GM13977 (cell line): ENCODE measurements at places on chromosomes 6 and 20.

DNA sequence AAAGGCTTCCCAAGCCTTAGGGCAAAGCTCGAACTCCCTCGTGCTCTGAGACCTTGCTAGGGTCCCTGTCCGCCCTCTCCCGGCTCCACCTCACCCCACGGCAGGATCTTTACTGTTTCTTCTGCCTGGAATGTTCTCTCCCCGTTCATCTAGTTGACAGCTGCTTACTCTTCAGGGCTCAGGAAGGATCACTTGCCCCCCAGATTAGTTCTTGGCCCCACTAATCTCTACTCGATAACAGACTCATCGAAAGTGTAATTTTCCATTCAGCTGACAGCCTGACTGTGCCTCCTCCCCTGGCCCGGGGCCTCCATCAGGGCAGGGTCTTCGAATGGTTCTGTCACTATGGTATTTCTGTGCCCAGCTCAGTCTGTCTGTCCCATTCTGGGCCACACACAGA, 3.1 kb downstream of the MAP1LC3A start:
- DNase-seq, result no peak

- DNase-seq, result no peak
These were observed 247.6 kb downstream of the PKHD1 start for GRCh38 chr6:51839726-51840374.

- peak; percentile 24 for DNase-seq
These were observed 376.9 kb downstream of the PHF3 start for GRCh38 chr6:64012351-64013001.

DNA sequence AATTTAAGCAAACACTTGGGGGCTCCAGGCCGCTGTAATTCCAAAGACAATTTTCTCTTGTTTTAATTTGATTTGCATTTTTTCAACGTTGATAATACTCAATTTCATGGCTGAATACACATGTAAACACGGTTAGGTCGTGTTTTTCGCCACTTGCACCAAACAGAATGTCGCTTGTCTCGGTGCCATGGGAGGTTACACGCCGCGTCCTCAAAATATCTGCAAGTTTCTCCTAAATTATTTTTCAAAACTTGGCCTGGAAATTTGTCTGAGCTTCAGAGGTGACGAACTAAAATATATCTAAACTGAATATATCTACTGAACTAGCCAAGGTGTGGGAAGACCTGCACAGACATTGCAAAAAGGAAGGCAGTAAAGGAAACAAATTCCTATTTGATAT, 15.0 kb downstream of the FOXA2 start:
- no peak for DNase-seq

GRCh38 chr6:111207141-111207858, 120.0 kb downstream of the SLC16A10 start:
- DNase-seq, result no peak

DNA sequence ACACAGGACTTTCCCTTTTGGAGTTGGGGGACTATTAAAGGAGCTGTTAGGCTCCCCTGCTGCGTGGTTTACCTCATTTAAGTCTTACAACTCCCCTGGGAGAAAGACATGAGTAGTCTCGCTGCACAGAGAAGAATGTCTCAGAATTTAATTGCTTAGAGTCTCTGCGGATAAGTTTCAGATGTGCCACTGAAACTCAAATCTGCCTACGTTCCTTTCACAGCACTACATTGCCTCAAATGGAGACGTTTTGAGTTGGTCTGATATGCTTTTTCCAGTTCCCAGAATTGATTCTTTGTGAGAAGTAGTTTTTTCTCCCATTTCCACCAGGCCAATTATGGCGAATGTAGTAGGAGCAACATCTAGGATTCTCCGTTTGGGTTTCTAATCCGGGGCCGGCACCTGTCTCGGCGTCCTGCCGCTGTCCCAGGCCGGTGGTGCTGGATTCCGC, 532 bp upstream of the SLC35F1 start:
- peak; percentile 52 for DNase-seq

GRCh38 chr6:131807644-131808459, at the start of gene ENPP1:
TSS of gene ENPP1 (plus strand) at chr6:131808020. CDS start at chr6:131808036, 16 bp downstream.
- peak; percentile 42 for DNase-seq

DNA sequence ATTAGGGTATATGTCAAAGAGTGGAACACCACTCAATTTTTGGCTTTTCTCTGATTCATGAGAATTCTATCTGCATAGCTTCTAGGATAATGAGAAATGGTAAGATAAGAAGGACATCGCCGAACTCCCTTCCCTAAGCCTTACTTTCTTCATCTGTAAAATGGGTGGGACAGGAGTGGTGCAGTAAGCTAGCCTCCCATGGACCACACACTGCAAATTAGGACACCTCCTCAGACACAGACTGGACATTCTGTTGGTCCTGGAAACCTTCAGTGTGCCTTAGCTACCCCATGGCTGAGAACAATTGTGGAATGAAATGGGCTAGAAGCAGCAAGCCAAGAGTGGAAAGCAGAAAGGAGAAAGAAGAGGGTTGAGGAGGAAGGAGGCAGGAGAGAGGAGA, 89.6 kb downstream of the BMP7 start:
- no peak for DNase-seq

GRCh38 chr20:37257988-37258387, 3.6 kb downstream of the GHRH start:
- no peak for DNase-seq

- no peak for DNase-seq
These were observed 1.6 kb downstream of the SIRPD start for GRCh38 chr20:1555952-1556351.

DNA sequence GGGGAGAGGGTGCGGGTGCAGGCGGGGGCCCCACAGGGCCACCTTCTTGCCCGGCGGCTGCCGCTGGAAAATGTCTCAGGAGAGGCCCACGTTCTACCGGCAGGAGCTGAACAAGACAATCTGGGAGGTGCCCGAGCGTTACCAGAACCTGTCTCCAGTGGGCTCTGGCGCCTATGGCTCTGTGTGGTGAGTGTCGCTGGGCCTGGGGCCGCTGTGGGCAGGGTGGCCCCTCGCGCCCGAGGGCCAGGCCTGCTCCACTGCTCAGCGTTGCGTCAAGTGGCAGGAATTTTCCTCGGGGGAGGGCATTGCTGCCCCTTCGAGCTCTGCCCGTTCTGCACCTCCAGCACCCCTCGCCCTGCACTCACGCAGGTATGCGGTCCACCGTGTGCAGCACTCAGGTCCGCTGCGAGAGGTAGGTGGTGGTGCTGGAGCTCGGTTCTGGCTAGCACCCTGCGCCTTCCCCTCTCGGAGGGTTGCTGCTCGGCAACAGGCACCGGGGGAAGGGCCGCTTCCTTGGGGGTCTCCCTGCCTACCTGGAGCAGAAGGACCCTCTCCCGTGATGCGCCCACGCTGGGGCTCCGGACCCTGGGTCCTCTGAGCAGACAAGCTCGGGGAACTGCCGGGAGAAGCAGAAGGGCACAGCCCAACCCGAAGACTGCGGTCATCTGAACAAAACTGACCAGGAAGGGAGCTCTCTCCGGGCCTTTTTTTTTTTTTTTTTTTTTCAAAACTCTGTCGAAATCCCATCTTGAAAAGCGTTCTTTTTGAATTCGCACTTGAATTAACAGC, 674 bp downstream of the MAPK14 start:
- DNase-seq, result no peak

DNA sequence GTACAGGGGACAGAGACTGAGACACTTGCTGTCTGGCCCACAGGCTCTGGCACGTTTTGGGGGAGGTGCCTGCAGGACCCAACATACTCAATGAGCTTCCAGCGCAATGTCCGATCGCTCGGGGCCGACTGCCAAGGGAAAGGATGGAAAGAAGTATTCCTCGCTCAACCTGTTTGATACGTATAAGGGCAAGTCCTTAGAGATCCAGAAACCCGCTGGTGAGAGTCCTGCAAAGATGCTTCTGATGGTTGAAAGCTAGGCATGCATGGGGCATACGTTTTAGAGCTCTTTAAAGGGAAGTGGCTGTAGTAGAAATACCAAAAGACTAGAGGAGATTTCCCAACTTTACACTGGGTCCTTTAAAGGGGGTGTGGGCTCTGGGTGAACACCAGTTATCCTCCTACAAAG, 2.2 kb downstream of the PRRC2A start:
- DNase-seq, result no peak

DNA sequence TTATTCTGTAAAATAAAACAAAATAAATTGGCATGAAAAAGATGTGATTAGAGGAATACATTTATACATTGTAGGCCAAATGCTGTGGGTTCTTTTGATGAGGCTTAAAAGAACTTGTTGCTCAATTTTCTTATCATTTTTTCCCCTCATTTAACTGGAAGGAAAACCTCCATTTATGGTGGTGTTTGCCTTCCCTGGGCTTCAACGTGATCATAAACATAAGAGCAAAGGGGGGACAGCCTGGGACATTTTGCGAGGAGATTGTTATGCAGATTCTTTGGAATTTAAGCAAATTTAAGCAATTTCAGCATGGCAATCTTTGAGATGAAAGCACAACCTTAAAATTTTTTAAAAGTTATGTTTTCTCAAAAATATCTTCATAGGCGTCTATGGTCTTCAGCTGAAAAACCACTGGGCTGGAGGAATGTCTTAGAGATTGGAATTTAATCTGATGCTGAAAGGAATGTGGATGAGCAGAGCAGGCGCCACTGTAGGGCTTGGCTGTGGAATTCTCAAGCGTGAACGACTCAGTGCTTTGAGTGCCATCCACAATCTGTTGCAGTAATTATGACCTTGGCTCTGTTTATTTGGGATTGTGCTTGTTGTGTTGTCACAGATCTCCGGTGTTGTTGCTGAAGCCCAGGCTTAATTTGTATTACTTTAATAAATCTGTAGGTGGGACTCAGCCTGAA, 149.4 kb upstream of the MLIP start:
- DNase-seq, result no peak

GRCh38 chr20:51487565-51488268, 54.8 kb downstream of the NFATC2 start:
- no peak for DNase-seq

DNA sequence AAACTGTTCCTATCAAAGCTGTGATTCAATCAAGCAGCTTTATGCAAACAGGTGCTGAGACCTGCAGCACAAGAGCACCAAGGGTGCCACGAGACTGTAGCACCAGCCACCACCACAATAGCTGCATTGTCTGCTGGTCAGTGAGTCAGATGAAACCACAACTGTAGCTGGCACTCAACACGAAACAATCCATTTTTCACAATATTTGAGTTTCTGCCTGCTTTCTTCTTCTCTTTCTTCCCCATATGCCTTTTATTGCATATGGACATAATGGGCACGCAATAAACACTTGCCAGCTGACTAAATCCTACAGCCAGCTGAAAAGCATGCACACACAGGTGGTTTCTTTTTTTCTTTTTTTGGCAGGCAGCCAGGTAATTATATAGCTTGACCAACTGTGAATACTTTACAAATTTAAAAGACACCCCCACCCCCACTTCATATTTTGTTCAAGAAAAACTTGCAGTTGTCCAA, 16.6 kb downstream of the SLC2A12 start:
- DNase-seq, result no peak

GRCh38 chr6:101212640-101213039, 180.9 kb upstream of the GRIK2 start:
- no peak for DNase-seq

DNA sequence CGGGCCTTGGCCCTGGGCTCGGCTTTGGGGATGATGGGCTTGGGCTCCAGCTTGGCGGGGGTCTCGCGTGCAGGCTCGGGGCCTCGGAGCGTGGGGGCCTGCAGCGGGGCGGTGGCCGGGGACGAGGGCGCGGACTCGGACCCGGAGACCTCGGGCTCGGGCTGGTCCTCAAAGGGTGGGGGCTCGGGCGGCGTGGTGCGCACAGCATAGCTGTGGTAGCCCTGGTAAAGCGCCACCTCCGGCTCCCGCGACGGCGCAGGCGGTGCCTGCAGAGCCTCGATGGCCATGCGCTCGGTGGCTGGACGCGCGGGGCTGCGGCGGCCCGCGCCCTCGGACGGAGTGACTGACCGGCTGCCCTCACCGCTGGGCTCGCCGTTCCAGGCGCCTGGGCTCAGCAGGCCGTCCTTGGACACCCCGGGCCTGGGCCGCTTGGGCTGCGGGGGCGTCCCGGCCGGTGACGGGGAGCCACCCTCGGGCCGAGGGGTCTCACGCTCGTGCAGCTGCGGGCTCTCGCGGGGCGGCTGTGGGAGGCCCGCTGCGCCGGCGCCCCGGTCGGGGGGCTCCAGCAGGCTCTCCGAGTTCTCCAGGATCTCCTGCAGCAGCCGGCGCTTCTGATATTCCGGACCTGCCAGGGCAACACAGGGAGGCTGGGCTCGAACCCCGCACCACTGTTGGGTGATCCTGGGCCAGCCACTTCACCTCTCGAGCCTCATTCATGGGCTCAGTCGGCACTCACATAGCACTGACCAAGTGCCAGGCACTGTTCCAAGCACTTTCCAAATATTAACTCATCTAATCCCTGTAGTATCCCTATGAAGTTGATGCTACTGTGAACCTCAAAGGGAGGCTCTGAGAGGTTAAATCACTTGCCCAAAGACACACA, 71.0 kb downstream of the JPH2 start:
- DNase-seq, result no peak

GRCh38 chr6:54717849-54718455, 128.6 kb upstream of the FAM83B start:
- peak; percentile 13 for DNase-seq

DNA sequence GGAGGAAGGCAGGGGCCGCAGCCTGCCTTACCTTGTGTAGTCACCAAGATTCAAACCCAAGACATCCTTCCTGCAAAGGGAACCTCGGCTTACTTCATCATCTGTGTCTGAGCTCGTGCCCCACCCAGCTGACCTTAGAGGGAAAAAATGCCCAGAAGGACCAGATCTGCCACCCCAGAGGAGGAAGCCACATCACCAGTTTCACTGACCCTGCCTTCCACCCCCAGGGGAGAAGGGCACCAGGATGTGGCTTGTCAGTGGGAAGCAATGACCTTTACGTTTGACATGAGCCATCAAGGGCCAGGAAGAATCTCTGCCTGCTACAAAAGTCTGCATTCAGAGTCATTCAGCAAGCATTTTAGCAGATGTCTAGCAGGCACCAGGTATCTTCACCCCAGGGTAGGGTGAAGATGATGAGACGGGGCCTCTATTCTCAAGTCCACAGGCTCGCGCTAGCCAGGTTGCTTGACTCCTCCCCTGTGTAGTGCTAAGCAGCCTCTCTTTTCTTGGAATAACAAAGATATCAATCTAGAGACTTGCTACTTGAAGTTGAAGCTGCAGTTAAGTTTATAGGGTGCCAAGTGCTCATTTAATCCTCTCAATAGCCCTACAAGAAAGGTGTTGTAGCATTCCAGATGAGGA, 28.1 kb downstream of the HM13 start:
- DNase-seq, result no peak

GRCh38 chr20:20837574-20838021, 125.2 kb upstream of the RALGAPA2 start:
- peak; percentile 68 for DNase-seq
